ENCODE measurements at places on chromosomes 11 and 22.

DNA sequence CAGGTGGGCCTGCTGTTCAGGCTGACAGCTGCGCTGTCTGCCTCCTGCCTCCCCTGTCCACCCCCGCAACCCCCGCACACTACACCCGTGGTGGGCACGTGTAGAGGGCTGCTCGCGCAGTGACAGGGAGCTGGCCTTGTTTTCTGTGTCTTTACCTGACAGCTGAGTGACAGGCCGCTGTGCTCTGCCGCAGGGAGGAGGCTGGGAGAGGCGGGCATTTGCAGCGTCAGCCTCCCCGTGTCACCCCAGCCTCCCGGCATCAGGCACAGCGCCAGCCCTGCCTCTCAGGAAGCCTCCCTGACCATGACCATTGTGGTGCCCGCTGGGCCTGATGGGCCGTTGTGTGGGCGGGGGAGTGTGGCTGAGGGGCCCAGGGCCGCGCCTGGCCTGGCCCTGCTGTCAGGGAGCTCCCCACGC, 32.0 kb upstream of the RELT start:
- DNase-seq = peak; percentile 49

- no peak for DNase-seq
Measured at GRCh38 chr11:57111619-57112018, 70.1 kb upstream of the LRRC55 start.

DNA sequence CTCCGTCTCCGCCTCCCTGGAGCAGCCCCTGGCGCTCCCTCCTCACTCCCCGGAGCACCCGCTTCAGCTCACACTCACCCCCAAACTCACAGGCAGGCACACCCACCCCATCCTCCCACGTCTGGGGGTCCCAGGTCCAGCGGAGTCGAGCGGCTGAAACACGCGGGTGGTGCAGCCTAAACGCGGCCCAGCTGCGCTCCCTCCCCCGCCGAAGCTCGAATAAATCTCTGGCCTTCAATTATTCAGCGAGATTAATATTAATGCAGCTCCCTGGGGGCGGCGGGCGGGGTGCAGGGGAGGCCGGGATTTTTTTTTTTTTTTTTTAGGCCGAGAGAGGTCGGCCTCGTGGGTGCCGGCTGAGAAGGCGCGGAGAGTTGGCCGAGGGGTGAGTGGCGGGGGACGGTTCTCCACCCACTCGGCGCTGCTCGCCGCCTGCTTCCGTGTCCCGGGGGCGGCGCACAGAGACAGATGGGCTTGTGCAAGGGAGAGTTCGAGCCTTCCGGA, 524 bp upstream of the SLC1A2 start:
- DNase-seq = peak; percentile 43

DNA sequence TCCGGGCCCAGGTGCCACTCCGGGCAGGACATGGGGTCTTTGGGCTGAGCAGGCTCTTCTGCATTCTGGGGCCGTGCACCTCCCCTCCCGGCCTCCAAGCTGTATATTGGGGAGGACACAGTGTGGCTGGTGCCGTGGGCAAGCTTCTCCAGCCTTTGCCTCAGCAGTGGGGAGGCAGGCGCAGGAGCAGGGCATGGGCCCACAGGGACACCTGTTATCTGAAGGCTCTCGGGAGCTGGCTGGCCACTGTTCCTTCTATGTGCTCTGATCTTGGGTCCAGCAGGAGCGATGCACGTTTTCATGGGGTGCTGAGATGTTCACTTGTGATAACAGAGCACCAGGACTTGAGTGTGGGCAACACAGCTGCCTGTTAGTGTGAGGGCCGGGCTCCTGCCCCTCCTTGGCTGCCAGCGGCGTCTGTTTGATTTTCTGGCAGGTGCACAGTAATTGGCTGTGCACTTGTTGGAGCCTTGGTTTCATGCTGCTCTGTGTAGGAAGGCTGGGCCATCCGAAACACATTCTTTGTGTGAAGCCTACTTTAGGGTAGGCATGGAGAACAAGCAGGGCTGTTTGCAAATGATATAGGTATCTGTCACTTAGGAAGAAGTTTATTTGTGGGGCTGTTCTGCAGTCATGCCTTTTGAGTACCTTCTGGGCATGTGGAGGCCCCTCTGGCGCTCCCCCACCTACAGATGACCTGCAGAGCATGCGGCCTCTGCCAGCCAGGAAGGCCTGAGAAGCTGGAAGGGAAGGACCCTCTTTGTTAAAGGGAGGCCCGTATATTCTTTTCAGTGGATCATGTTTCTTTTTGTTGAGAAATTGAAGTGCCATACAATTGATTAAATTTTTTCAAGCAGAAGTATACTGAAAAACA, 201.5 kb downstream of the TBC1D22A start:
- DNase-seq = no peak

DNA sequence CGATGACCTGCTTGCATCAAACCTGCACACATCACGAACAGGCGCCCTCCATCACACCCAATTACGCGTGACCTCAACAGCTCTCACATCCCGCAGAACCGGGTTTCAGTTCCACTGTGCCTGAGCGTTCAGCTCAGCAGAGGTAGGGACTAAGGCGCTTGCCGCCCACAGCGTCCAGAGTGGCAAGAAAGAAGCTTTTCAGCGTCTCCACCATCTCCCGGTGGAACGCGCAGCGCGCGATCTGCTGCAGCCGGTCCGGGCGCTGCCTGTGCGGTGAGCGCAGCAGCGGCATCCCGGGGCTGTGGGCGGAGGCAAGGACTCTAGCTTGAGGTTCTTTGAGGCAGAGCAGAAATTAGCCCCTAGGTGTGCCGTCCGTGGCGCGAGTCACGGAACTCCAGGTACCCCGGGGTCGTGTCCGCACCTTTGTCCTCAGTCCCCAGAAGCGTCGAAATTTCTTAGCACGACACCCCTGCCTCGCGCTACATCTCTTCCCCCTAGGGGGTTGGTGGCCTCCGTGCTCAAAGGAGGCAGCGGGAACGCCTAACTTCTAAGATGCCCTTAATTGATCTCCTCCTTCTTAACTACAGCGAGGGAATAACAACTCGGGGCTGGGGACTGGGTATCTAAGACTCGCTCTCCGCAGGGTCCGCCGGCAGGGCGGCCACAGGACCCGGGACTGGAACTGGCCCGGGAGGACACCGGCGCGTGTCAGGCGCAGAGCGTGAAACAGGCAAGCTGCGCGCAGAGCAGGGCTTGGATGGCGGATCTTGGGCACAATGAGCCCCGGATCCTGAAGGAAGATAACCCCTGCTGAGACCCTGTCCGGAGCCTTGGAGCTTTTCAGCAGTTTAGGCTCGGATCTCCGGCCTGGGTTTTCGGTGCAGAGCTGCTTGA, 1.7 kb upstream of the CALCA start:
- peak; percentile 28 for DNase-seq

- no peak for DNase-seq
Measured at GRCh38 chr11:126113012-126113411, 50.3 kb upstream of the CDON start.

- no peak for DNase-seq
Measured at GRCh38 chr11:58286249-58286648, 18.2 kb upstream of the OR10W1 start.

GRCh38 chr11:116272181-116272789, 500.5 kb downstream of the BUD13 start:
- no peak for DNase-seq

All from right hindlimb (tissue), 1 donor.